ENCODE measurements at places on chromosomes 6 and 20. TPM values are rescaled to one million over a fixed set of nuclear protein-coding genes. Genes with fewer than 3 reads are reported as not detected.

Gene SLC17A2
- total RNA-seq = 0.14 TPM

Gene PDYN
- not detected for total RNA-seq

Gene BPIFA2
- not detected for total RNA-seq

GRCh38 chr20:8587810-8588209 lies 455.7 kb downstream of the PLCB1 start:
- no peak for ATAC-seq

DNA sequence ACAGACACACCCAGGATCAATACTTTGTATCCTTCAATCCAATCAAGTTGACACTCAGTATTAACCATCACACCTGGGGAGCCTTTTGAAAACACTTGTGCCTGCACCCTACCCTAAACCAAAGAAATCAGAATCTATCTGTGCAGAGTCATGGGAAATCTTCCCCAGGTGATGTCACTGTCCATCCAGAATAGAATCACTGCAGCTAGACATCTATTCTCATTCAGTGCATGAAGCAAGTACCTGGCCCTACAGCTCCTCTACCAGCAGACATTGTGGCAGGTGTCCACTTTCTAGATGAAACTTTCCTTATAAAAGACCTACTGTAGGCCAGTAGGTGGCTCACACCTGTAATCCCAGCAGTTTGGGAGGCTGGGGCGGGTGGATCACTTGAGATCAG lies 262.4 kb upstream of the MARCKS start:
- ATAC-seq = no peak

Gene ME1
- 17.7 TPM for total RNA-seq

Gene SLC17A3
- total RNA-seq = not detected

DNA sequence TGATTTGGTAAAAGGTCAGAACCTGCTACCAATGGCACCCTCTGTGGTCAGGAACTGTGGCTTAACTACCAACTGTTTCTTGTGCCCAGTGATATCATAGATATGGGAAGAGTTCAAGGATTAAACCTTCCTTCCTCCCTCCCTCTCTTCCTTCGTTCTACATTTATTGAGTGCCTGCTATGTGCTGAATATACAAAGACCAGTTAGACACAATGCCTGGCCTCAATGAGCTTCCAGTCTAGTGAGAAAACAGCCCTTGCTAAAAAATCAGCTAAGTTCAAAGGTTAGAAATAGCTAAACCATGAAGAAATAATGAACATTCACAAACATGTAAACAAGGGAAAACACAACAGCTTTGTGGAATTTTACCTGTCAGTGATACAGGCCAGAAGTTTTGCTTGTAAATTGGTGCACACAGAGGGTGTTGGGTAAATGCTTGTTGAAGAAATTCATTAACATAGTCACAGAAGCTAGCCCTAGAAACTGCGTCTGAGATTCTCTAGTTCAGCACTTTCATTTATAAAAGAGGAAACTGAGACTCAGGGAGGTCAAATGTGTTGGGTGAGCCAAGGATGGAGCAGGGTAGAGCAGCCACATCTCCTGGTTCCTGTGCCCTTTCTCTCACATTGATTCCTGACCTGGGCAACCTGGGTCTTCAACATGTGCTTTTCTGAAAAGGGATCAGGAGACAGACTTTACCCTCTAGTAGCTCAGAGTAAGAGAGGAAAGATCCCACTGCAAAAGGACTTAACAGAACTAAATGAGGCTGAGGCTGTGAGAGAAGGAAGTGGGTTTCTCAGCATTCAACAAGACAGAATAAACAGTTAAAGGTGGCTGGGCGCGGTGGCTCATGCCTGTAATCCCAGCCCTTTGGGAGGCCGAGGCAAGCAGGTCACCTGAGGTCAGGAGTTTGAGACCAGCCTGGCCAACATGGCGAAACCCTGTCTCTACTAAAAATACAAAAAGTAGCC lies 14.4 kb upstream of the FOXO3 start:
- no peak for ATAC-seq

DNA sequence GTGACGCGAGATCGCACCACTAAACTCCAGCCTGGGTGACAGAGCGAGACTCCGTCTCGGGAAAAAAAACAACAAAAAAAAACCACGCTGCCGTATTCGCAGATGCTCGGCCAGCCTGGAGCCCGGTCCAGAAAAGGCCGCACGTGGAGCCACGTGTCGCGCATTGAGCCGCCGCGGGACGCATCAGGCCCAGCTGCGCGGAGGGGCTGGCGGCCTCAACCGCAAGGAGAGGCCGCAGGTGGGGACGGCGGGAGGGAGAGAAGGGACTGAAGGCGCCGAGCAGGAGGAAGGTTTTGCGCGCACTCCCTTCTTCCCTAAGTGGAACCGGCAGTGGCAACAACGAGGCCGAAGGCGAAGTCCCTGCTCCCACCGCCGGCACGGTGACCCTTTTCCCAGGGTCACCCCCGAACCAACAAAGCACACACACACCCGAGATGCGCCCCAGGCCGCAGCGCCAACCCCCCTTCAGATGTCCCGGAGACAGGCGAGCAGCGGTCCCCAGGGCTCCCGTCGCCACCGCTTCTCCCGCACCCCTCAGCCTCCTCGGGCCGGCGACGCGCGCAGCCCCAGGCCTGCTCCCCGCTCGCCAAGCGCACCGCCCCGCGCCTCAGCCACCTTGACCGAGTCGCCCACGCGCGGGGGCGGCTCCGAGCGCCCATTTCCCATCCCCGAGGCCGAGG lies 681 bp downstream of the SYCP2 start:
- ATAC-seq = no peak

DNA sequence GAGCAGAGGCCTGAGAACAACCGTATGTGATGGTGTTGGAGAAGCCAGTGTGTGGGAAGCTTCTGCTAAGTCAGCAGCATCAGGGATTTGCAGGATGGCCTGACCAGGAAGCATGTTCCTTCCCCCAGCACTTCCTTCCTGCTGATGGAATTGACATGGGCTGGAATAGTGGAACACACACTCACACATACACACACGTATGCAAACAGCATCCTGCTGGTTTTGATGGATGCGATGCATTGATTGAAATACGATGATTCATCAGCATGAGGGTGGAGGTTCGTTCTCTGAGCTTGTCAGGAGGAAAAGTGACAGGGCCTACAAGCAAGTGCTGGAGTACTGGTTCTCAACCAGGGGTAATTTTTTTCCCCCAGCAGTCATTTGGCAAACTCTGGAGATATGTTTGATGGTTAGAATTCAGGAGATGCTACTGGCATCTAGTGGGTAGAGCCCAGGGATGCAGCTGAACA lies 229.1 kb downstream of the NFATC2 start:
- peak; percentile 71 for ATAC-seq

DNA sequence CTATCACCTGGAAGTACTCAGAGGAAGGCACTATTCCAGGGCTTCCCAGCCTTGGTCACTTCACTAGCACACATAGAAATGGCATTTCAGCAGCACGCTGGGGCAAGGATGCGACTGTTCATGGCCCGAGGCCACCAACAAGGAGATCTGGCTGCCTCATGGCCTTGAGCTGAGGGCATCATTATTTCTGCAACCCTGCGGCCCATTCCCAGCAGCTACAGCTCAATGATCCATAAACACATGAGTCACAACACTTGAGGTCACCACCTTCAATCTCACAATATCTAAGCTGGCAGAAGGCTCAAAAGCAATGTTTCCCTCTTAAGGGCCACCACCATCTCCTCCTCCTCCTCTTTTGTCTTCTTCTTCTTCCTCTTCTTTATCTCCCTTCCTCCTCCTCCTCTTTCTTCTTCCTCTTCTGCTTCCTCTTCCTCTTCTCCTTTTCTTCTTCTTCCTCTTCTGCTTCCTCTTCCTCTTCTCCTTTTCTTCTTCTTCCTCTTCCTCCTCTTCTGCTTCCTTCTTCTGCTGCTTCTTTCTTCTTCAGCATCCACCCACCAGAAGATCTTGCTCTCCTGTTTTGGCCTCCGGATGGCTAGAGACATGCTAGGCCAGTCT lies 382.9 kb upstream of the CNR1 start:
- ATAC-seq = peak; percentile 61

Gene ADAM33
- 0.17 TPM for total RNA-seq

DNA sequence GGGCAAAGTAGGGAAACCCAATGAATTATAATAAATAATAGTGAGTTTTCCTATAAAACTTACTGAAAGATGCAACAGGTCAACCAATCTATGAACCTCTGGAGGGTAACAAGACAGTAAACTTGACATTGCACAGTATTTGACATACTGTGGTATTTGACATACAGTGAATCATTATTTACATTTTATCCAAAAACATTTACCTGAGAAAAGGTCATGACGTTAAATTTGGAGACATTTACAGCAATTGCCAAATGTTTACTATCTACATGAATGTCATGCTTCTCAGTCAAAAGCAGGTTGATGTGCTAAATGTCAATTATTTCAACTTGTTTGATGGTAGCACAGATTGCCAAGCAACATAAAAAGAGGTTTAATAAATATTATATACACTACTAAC lies 35.8 kb upstream of the NOX3 start:
- ATAC-seq = no peak

DNA sequence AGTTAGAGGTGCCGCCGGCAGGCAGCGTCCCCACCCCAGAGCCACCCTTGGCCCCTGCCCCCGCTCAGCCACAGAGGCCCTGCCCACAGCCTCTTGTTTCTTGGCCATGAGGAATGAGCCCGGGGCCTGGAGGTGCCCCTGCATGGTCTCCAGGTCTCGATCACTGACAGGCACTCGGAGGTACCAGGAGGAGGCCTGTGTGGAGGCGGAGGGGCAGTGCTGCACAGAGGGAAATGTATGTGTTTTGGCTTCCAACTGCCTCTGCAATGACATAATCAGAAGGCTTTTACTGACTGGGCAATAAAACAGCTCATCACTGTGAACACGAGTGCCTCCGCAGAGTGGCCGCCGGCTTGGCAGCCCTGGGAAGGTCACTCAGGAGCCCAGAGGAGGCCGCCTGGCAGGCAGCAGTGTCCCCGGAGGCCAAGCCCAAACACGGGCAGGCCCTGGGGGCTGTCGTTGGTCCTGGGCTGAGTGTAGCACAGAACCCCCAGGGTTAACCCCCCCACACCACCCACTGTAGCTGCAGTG lies 61.1 kb upstream of the GATA5 start:
- peak; percentile 41 for ATAC-seq

GRCh38 chr6:150456902-150457643 lies 88.3 kb downstream of the IYD start:
- no peak for ATAC-seq

GRCh38 chr6:93307505-93308409 lies 111.6 kb downstream of the EPHA7 start:
- ATAC-seq = peak; percentile 77

DNA sequence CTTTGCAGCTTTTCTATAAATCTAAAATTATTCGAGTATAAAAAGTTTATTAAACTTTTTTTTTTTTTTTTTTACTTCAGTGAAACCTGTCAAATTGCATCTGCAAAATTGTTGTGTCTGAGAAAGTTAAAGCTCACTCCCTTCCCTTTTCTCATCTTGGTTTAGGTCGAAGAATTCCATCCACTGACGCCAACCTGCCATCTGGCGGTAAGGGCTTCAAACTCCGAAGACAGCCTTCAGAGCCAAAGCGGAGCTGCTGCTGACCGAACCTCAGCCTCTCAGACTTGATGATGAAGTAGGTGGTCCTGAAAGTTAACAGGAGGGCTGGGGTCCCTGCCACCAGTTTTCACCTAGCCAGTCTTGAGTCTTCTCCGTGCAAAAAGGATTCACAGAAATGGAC lies 29.6 kb upstream of the VAPB start:
- ATAC-seq = no peak

Gene DEFB123
- total RNA-seq = not detected

- ATAC-seq = no peak
Observed at GRCh38 chr6:81767163-81767891, 14.8 kb upstream of the TENT5A start.

Gene CUTA
- 196 TPM for total RNA-seq

- ATAC-seq = no peak
Observed at GRCh38 chr6:123788319-123788718, 15.3 kb upstream of the NKAIN2 start.

Gene TBXT
- not detected for total RNA-seq

- no peak for ATAC-seq
Observed at GRCh38 chr6:123321020-123321419, 315.7 kb downstream of the TRDN start.

Gene TMEM200A
- total RNA-seq = 9.5 TPM

GRCh38 chr20:58017970-58018530 lies 210.4 kb downstream of the ANKRD60 start:
- no peak for ATAC-seq

Gene MCCD1
- 1.5 TPM for total RNA-seq

DNA sequence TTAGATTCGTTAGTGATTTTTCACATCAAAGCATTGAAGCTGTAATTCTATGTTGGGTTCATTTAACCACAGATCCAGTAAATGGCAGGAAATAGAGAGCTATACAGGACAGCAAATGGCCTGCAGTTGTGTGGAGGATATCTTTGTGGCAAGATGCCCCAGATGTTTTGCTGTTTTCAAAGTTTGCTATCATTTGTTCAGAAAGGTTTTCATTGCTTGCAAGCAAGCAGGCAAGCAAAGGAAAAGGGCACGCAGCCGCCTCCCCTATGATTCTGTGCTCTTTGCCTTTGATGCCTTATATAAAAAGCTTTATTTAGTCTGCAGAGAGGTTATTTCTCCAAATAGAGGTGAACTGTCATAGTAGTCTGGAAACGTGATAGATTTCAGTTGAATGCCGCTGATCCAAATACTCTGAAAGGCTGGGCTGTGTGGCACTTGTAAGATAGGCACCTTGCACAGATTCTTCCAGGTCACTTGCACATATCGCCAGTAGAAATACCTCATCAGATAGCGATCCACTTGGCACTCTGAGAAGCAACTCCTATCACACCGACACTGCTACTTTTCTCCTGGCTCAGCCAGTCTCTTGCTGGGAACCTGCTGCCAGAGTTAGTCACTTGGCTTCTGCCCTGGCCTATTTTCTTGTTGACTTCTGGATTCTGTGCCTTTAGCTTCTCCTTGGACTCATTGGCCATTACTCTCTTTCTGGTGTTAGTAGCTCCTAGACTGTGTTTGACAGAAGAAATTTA lies 66.4 kb downstream of the UTRN start:
- ATAC-seq = no peak

DNA sequence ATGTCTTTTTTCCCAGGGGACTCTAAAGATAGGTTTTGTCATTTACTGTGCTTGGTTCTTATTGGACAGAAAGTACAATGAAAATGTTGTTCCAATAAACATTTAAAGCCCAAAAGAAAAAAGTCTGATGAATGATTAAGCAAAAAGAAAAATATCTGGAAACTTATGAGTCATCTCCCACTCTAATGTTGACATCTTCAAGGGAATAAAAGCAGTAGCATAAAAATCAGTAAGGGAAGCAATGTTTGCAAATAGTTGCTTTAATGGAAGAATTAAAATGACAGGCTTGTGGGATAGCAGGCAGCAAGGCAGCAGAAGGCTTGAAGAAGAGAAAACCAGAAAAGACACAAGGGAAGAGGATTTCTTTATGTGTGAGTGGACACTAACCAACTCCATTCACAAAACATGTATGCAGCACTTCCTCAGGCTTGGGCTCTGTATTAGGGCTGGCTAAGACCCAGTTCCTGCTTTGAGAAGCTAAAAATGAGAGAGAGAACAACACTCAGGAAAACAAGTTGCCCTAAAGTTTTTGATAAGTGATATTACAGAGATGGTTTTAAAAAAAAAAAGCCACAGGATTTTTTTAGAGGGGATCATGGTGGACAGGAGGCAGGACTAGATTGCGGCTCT lies 263.2 kb upstream of the NT5E start:
- ATAC-seq = no peak

Gene C20orf141
- total RNA-seq = 0.67 TPM

Gene LTB
- 1.9 TPM for total RNA-seq

Gene VGLL2
- 0.29 TPM for total RNA-seq
